ENCODE measurements at places on chromosomes 1 and 21.

DNA sequence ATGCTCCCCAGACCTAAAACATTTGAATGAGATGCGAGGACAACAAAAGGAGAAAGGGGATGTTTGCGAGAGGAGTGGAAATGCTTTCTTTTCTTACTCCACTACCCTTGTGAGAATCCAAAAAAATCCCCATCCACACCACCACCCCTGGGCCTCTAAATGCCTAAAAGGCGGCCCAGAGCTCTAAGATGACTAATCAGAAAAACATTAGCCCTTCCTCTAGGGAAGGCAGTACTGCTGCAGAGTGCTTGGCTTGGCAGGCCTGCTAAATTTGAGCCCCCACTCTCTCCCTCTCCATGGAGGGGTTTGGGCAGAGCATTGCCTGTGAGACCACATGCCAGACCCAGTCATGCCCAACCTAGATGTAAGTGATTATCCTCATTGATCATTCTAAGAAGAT lies 347.9 kb downstream of the USH2A start:
- DNase-seq = no peak

GRCh38 chr1:173410794-173411236 lies 66.3 kb upstream of the PRDX6 start:
- DNase-seq = no peak

DNA sequence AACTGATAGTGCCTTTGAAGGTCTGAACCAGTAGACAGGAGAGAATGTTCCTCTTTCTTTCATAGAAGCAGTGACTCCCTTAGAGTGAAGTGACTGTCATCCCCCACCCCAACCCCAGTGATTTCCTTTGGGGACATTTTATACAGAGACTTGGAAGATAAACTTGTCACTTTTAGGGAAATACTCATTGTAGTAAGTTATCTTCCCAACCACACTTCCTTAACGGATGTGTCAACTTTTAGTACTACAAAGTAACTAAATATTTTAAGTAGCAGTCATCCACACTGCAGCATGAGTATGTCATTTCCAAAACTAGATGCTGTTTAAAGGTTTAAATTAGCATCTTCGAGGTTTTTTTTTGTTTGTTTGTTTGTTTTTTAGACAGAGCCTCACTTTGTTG lies 13.7 kb downstream of the LRRC8B start:
- DNase-seq = no peak

GRCh38 chr1:165988275-165988674 lies 160.9 kb downstream of the UCK2 start:
- no peak for DNase-seq

DNA sequence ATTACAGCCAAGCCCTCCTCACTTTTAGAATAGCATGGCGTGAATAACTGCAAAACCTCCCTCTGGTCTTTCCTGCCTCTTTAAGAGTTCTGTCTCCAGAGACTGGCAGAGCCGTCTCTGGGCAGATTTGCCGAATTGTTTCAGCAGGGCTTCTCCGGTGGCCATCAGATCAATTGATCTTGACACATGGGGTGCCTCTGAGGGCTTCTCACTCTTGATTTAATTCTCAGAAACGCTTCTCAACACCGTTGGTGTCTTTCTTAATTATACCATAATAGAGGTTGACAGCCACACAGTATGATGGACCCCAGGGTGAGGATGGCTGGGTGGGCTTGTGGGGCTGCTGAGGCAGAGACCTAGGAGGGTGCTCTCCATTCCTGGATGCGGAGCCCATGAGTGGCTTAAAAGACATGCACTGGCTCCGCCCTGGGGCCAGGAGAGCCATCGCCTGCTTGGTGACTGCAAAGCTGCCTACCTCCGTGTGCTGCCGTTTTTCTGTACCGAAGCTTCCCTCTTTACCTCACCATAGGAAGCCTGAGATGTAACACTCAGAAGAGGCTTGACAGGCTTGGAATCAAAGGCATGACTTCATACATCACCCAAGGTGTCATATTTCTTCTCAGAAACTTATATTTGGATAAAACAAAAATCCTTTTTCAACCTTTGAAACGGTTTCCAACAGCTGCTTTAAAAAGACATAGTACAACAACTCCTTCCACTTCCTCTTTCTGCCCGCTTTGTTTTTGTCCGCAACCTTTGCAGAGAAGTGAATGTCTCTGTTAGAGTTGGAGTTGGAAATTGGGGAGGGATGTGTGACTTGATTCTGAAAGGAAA lies 82.9 kb downstream of the GALNT2 start:
- no peak for DNase-seq

GRCh38 chr1:28910379-28911115 lies 3.8 kb upstream of the EPB41 start:
- DNase-seq = no peak

DNA sequence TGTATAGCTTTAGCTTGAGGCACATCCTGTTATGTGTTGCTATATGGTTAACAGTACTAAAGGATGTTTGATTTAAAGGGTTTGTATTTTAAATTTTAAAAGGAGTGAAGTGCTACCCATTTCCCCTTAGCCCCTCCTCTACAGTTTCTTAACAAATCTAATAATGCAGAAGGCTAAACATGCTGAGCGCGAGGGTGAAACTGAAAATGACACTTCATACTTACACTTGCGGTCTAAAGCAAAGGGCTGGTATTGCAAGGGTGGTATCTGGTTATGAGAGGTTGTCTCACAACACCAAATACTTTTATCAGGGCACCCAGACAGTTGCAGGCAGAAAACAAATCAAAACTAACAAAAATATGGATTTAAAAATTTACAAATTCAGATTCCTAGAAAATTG lies 172.3 kb downstream of the SIPA1L2 start:
- DNase-seq = no peak

DNA sequence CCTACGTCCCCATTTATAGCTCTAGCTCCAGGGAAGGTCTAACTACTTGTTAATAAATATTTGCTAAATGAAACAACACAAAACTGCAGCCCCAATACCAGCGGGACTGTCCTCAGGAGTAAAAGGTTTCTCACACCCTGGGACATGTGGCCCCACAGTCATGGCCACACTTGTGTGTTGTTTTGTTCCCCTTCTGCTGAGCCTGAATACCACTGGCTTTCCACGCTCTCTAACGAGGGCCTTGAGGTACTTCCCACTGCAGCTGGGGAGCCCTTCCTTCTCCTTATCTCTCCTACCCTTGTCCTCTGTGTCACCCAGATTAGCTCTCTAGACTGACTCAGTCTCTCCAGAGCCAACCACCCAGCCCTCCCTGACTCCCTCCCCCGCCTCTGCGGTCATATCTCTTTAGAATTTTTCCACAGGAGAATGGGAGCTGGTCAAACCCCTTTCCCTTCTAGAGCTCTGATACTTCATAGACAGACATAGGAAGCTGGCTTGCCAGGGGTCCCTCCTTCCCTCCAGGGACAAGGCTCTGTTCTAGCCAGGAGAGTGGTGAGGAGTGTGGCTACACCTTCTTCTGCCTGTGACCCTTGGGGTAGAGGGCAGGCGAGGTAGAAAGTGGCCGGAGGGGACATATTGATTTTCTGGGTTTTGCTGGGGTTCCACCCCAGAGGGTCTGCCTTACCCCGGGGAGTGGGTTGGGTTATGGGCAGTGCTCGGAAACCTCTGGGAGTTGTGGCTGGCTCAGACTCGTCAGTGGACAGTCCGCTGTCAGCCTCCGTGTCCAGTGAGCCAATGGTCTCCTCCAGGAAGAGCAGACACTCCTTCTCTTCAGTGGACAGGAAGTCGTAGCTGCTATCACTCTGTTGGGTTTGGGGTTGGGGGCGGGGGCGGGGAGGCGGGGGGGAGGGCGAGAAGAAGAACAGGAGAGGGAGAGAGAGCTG lies 8.1 kb downstream of the C1orf116 start:
- DNase-seq = no peak

DNA sequence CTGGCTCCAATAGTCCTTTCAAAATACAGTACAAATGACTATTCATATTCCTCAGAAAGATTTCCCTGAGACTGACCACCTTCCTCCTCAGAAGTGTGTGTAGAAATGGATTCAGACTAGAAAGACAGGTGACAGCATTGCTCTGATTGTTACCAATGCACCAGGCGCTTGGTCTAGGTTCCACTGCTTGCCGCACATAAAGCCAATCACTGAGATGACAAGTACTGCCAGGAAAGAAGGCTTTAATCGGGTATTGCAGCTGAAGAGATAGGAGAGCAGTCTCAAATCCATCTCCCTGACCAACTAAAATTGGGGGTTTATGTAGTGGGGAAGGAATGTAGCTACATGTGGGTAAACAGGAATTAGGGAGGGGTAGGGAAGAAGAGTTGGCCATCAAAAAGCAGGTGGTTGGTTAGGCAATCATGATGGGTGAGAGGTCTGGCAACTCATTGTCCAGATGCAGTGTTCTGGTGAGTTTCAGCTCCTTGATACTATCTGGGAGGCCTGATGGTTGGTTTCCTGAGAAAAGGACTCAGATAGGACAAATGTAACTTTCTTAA lies 98.0 kb downstream of the KCNH1 start:
- DNase-seq = no peak

GRCh38 chr1:35894183-35894582 lies 11.2 kb downstream of the AGO1 start:
- DNase-seq = no peak

GRCh38 chr1:10606064-10606463 lies 131.3 kb downstream of the PEX14 start:
- DNase-seq = no peak

GRCh38 chr21:35428489-35428888 lies 379.4 kb upstream of the RUNX1 start:
- DNase-seq = no peak

- DNase-seq = no peak
Observed at GRCh38 chr21:44286716-44287632, 1.3 kb downstream of the AIRE start.

DNA sequence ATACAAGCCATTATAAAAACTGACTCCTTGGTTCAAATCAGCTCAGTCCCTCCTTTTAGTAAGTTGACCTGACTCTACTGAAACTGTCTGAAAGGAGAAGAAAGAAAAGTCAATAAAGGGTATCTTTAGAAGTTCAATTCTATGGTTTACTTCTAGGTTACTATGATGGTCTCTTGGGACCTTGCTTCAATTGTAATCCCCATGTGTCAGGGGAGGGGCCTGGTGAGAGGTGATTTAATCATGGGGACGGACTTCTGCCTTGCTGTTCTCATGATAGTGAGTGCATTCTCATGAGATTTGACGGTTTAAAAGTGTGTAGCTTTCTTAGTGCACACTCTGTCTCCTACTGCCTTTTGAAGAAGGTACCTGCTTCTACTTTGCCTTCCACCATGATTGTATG lies 31.7 kb upstream of the FNBP1L start:
- no peak for DNase-seq

- no peak for DNase-seq
Observed at GRCh38 chr1:217562229-217562878, 68.5 kb downstream of the GPATCH2 start.

DNA sequence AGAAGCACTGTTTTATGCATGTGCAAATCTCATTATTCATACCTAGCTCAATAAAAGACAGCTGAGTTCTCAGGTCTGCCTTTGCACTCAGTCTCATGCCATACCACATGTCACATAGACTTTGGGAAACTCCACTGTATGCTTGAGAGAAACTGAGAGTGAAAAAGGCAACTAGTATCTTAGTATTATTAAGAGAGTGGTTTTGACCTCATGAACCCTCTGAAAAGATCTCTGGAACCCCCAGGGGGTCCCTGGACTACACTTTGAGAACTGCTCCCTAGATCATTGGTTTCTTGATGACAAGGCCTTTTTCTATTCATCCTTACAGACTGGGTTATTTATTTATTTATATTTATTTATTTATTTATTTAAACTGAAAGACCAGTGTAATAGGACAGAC lies 3.7 kb upstream of the RHEX start:
- DNase-seq = no peak
